ENCODE measurements at places on chromosomes 11 and 22.
A peak's percentile ranks its signal among the peaks of the same experiment; 100 is the strongest.

- no peak for DNase-seq
These were observed 184.5 kb upstream of the CHORDC1 start for GRCh38 chr11:90407350-90407749.

DNA sequence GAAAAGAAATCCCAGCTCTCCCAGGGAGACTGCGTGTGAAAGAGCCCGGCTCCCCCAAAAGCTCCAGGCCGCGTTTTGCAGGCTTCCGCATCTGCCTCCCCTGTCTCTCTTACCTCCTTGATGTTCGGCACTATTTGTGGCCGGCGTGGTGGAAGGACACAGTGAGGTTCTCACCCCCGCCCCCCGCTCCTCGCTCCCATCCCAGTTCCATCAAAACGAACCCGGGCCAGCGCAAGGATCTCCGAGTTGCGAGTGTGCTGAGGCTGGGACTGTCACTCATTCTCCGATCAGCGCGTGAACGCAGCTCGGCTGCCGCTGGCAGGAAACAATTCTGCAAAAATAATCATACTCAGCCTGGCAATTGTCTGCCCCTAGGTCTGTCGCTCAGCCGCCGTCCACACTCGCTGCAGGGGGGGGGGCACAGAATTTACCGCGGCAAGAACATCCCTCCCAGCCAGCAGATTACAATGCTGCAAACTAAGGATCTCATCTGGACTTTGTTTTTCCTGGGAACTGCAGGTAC lies at the start of gene NCAM1:
TSS of gene NCAM1 (plus strand) at position 275 of the 523 bp plus-strand sequence.
- no peak for DNase-seq

- no peak for DNase-seq
These were observed 6.1 kb downstream of the RHOD start for GRCh38 chr11:67062526-67063373.

DNA sequence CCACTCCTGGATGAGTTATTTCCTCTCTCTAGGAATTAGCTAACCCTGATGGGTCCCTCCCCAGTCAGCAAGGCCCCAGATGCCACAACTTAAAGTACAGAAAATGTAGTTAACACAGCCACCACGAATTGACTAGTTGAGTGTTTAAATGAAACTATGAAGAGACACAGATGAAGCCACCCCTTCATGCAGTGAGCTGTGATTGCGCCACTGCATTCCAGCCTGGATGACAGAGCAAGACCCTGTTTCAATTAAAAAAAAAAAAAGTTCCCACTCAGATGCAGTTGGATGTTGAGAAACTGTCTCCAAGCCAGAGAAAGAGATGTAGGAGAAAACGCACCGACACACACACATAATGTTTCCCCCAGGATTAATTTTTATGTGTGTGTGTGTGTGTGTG lies 53.3 kb downstream of the SCN3B start:
- DNase-seq = no peak

DNA sequence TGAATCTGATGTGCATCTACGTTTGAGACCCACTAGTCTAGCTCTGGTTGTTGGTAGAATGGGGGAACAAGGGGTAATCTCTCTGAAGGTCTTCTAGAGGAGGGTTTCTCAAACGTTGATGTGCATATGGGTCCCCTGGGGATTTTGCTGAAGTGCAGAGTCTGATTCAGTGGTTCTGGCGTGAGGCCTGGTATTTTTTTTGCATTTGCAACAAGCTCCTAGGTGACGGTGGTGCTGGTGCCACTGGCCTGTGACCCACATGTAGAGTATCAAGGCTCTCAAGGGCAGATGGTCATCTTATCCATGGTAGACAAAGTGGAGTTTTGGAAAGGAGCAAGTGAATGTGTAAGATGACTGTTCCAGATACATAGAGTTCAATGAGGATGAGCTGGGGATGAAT lies 97.1 kb downstream of the CEP164 start:
- no peak for DNase-seq

DNA sequence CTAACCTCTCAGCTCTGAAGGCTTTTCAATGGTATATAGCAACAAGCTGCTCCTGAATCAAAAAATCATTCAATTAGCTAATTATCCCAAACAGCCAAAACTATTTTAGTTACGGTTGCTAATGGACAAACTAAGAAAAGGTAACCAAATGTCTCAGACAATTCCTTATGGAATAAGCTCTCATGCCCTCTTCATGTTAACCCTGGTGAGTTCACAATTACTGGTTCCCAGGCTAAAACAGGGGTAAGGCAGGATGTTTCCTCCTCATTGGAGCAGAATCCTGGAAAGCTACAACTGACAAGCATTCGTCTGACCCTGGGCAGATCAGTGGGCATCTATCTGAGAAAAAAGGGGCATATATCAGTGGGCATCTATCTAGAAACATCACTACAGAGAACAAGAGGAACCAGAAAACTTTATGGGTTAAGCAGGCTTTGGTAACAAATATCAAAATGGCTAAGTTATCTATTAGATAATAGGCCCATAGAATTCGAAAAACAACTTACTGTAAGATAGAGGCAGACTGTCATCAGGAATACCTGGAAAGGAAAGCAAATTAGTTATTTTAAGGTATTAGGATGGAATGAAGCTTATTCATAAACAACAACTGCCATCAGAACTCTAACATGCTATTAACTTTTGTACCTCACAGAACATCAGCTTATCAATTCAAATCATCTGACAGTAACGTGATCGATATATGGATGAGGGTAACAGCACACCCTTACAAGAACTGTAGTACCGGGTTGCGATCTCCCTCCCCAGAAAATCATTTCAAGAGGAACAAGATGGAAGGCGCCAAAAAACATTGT lies 14.8 kb upstream of the WDR74 start:
- DNase-seq = no peak

- DNase-seq = no peak
These were observed 185.3 kb downstream of the C11orf91 start for GRCh38 chr11:33515347-33515746.

- no peak for DNase-seq
These were observed 98.4 kb downstream of the ZNF280B start for GRCh38 chr22:22410121-22410520.

DNA sequence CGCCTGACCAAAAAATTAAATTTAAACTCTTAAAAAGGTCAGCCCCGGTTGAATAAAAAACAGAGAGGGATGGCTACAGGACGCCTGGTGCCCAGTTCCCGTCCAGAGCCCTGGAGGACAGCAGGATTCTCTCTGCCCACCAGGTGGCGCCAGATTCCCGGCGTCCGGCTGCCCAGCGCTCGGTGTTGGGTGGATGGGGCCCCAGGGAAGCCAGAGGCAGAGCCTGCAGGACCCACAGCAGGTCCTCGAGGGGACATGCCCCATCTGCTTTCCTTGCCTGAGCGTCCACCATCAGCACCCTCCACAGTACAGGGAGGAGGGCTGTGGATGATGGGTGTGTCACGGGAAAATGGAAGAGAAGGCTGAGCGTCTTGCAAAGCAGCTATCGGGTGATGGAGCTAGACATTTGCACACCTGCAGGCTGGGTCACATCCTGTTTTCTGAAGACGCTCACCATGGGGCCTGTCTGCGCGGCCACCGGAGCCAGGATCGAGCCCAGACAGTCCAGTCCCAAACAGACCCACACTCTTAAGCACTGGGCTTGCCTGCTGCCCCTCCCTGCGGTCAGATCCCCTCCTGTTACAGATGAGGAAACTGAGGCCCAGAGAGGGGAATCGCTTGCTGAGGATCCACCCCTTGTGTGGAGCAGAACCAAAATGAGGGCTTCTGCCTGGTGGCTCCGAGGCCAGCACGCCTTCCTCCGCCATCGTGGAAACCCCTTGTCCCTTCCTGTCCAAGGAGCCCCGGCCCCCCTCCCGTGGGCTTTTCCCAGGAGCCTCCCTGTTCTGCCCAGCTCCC lies 18.5 kb upstream of the CBX7 start:
- peak; percentile 78 for DNase-seq

- DNase-seq = no peak
These were observed 18.9 kb upstream of the PISD start for GRCh38 chr22:31680861-31681341.

DNA sequence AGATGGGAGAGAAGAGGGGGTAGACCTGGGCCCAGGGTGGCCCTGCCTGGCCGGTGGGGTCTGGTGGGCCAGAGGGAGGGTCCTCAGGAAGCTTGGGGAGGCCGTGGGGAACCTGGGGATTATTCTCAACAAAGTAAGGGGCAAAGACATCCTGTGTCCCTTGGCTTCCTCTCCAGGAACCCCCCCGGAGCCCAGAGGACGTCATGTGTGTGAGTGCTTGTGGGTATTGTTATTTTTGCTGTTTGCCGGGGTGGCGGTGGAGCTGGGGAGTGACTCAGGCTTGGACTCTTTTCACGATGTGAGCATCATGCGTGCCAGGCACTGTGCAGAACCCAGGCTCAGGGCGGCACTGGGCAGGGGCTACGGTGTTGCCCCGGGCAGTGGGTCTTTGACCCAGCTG lies 982 bp upstream of the SHANK3 start:
- no peak for DNase-seq

DNA sequence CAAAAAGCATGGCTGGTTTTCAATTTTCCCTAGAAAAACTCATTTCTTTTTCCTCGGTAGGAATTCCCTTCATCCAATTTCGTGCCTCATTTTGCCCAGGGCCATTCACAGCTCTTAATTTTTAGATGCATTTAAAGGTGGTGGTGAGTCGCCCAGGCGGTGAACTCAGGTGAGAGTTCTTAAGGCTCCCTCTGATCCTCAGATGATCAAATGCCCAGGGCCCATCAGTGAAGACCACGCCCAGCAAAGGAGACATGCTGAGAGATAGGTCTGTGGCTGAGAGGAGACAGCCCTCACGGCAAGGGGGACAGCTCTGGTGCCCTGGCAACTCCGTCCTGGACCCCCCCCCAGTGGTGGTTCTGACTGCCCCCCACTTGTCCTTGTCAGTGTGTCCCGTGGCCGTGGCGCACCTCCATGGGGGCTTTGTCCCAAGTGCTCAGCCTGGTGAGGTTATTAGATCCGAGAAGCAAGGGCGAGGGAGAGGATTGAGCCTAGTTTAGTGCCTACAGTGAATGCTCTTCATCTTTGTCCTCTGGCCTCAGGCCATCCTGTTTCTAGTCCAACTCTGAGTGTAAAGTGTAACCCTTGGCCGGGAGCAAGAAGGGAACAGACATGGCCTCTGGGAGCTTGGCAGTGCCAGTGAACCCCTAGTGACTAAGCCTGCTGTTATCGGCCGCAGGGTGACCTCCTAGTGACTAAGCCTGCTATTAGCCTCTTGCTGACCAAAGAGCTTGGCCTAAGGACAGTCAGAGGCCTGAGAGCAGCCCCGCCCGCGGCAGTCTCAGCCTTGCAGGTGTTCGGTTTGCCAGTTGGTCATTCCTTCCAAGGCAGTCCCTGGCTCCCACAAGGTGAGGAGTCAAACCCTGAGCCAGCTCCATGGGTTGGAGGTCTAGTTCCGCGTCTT lies 83.5 kb downstream of the CTTN start:
- DNase-seq = no peak

DNA sequence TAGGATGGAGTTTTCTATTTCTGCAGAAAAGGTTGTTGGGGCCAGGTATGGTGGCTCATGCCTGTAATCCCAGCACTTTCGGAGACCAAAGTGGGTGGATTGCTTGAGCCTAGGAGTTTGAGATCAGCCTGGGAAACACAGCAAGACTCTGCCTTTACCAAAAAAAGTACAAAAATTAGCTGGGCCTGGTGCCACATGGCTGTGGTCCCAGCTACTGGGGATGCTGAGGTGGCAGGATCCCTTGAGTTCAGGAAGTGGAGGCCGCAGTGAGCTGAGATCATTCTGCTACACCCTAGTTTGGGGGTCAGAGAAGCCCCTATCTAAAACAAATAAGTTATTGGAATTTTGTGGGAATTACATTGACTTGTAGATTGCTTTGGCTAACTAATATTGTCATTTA lies 71.7 kb downstream of the FDX1 start:
- no peak for DNase-seq

- DNase-seq = no peak
These were observed 491.5 kb downstream of the METTL15 start for GRCh38 chr11:28599656-28600055.

GRCh38 chr11:19639603-19640105 lies 73.0 kb upstream of the NAV2 start:
- no peak for DNase-seq

GRCh38 chr11:35237860-35238715 lies 99.1 kb downstream of the CD44 start:
- DNase-seq = peak; percentile 36

- no peak for DNase-seq
These were observed 2.6 kb upstream of the SLC22A25 start for GRCh38 chr11:63246045-63246444.

- no peak for DNase-seq
These were observed 5.2 kb downstream of the ACAD8 start for GRCh38 chr11:134258577-134258976.

GRCh38 chr11:95086836-95087570 lies 2.6 kb upstream of the ENDOD1 start:
- no peak for DNase-seq

GRCh38 chr11:7927635-7928034 lies 3.4 kb downstream of the OR10A6 start:
- no peak for DNase-seq

- no peak for DNase-seq
These were observed 100.7 kb upstream of the CD82 start for GRCh38 chr11:44464741-44465140.

DNA sequence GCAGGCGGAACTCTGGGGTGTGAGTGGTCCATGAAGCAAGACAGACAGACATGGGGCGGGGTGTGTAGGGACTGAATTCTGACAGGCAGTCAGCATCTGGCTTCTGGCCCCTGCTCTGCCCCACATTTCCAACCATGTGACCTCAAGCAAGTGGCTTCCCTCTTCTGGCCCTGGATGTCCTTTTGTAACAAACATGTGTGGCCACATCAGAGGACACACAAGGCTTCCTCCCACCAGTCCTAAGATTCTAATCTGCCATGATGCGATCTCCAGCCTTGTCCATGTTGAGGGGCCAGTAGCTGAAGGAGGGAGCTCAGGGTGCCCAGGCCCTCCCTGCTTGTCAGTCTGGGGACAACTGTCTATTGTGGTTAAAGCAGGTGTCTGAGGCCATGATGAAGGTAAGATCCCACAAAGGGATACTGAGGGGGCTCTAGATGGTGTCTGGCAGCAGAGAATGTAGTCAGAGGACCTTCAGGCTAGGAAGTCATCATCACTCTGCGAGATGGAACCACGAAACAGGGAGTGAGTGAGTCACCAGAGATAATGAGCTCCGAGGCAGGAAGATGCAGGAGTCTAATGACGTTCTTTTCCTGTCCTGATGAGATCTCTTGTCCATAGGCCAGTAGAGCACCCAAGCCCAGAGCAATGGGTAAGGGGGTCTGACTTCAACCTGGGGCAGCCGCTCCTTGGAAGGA lies 27.4 kb downstream of the DRD2 start:
- DNase-seq = no peak

DNA sequence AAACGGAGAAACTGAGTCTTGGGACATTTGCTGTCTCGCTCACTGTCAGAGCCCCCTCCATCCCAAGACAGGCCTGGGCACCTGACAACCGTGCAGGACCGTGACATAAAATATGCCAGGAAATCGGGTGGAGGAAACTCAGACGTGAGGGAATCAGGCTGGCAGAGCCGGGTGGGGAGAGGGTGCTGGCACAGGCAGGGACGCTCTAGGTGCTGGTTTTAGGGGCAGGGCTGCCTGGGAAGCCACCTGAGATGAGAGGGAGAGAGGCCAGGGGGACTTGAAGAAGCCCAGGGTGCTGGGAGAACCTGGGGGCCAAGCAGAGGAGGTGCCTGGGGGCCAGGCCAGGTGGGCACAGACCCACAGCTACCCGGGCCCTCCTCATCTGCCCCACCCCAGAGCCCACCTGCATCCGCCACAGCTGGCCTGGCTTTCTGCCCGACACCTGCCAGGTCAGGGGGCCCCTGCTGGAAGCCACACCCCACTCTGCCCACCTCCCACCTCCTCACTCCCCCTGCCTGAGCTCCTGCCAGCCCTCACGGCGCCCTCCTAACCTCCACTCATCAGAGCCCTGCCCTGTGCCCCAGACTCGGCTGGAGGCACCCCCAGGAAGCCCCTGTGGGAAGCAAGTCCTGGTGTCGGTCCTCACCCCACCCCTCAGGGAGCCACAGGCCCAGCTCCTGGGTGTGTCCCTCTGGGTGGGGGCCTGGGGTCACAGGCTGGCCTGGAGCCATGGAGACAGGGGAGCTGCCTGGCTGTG lies 27.3 kb upstream of the MUC5AC start:
- DNase-seq = no peak

Data from effector CD4-positive, alpha-beta T cell (primary cell).